ENCODE measurements at places on chromosomes 1 and 21.

DNA sequence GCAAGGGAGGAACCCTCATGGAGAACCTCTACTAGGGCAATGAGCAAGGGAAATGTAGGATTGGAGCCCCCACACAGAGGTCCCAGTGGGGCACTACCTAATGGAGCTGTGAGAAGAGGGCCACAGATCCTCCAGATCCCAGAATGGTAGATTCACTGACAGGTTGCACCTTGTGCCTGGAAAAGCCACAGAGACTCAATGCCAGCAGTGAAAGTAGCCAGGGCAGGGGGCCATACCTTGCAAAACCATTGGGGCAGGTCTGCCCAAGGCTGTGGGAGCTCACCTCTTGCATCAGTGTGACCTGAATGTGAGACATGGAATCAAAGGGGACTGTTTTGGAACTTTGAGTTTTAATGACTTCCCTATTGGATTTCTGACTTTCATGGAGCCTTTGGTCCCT is 17.9 kb downstream of the CFH start:
- no peak for DNase-seq

- DNase-seq = peak; percentile 85
These were observed 19.4 kb upstream of the BSDC1 start for GRCh38 chr1:32413507-32414185.

- DNase-seq = peak; percentile 53
These were observed 193.3 kb upstream of the SNX7 start for GRCh38 chr1:98468111-98468717.

- DNase-seq = no peak
These were observed 120.2 kb downstream of the DMRTB1 start for GRCh38 chr1:53579221-53580008.

All from CD4-positive, alpha-beta T cell treated with Interleukin-21 for 1 hour (primary cell).